ENCODE measurements at places on chromosomes 7 and 10.

GRCh38 chr7:54802841-54803240, 43.8 kb upstream of the SEC61G start:
- no peak for DNase-seq

GRCh38 chr10:50461834-50462233, 161.9 kb downstream of the SGMS1 start:
- DNase-seq, result no peak

DNA sequence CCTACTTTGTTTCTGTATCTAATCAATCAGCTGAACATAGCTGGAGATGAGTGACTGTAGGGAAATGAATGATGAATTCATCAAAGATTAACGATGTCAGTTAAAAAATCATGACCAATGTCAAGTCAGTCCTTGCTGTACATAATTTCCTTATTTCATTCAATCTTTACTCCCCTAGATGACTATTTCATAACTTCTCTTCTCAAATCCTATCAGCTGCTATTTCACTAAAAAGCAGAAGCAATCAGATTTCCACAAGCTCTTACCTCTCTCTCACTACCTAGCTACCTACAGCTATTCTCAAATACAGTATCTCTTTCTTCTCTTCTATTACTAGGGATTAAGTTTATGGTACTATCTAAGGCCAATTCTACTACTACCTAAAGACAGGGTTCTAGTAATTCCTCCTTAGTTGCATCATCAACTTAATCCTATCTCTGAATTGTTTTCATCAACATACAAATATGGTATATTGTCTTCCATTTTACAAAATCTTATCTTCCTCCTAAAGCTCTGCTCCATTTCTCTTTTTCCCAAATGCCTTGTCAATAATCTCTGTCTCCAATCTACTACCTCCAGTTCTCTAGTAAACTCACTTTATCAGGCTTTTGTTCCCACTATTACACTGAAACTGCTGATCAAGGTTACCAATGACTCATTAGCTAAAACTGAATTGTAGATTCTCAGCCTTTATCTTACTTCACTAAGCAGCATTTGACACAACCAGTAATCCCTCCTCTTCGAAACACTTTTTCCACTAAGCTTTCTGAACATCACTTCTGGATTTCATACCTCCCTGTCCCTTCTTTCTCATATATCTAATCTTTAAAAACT, 28.4 kb downstream of the JMJD1C start:
- no peak for DNase-seq

DNA sequence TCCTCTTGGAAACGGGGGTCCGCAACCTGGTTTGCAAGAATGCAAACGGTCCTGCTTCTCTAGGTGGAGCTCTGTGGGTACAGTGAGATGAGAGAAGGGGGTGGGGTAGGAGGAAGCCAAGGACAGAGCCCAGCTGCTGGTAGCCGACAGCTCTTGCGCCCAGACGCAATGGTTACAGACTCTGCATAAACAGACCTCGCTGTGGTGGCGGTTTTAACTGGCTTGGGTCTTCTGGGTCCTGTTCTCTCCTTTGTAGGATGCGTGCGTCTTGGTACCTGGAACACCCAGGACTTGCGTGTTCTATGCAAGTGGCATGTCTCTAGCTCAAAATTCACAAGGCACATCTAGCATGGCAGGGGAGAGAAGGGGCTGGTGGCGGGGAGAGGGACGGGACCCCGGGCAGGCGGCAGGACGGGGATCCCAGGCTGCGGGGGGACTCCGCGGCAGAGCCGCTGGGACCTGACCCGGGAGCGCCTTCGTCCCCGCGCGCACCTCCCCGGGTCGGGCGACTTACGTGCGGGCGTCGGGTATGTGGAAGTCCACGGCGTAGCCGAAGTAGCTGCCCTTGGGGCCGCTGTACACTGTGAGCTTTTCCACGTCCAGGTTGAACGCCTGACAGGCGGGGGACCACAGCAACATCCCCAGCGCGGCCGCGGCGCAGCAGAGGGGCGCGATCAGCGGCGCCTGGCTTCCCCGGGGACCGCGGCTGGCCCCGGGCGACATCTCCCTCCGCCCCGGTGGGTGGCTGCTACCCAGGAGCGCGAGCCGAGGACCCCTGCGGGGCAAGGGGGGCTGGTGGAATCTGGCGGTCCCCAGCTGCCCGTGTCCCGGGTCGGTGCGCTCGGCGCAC, 448 bp downstream of the ITGA8 start:
- peak; percentile 35 for DNase-seq

DNA sequence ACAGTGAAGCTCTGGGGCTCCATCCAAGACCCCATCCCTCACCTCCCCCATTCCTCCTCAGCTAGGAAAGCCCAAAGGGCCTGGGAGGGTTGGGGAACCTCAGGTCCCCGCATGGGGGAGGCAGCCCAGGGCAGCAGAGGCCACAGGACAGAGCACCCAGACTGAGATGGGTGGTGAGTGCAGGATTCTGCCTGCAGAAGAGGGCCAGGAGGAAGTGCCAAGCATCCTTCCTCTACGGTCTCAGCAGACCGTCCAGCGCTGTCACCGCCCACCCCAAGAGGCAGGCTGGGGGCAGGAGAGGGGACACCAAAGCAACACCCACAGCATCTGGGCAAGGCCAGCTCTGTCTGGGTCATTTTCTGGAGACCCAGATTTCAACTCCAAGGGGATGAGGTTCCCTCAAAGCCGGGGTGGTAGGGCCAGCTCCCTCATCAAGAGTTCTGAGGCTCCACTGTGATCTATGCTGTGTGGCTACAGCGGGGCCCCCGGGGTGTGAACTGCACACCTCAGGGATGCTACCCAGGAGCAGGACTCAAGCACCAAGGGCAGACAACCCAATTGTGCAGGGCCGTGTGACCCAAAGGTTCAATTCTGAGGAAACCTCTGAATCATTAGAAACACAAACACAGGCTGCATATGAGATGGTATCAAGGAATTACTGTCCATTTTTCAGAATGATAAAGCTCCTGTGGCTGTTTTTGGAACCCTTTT, 46.8 kb downstream of the CAMK2B start:
- DNase-seq, result no peak

- no peak for DNase-seq
Measured at GRCh38 chr10:22455068-22455857, 110.0 kb downstream of the SPAG6 start.

- DNase-seq, result no peak
Measured at GRCh38 chr10:71395621-71396020, 1.1 kb upstream of the CDH23 start.

GRCh38 chr7:156836443-156836842, 56.5 kb downstream of the LMBR1 start:
- no peak for DNase-seq

GRCh38 chr7:79454361-79454960, 994 bp upstream of the MAGI2 start:
- DNase-seq, result peak; percentile 57

GRCh38 chr10:93096901-93097300, 23.2 kb downstream of the CYP26A1 start:
- no peak for DNase-seq

- no peak for DNase-seq
Measured at GRCh38 chr10:132146941-132147915, 39.5 kb upstream of the DPYSL4 start.

GRCh38 chr7:45241339-45242109, 83.9 kb downstream of the RAMP3 start:
- no peak for DNase-seq

GRCh38 chr10:132783940-132784865, 1.7 kb downstream of the NKX6-2 start:
- no peak for DNase-seq

DNA sequence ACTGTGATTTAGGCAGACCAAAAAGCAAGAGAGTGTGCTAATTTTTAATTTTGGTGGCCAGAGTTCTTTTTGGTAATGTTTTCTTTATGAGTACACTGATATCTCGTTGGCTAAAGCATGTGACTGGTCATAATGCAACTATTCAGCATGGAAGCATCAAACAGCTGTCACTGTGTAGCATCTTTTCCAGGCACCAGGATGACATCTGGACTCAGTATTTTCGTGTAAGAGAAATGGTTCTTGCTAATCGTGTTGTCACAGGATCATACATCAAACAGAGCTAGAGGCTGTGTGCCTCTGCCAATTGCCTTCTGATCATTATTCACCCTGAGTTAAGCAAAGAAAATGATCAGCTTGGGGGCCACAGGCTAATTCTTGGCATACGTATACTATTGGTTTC, 118.9 kb downstream of the SND1 start:
- DNase-seq, result no peak

DNA sequence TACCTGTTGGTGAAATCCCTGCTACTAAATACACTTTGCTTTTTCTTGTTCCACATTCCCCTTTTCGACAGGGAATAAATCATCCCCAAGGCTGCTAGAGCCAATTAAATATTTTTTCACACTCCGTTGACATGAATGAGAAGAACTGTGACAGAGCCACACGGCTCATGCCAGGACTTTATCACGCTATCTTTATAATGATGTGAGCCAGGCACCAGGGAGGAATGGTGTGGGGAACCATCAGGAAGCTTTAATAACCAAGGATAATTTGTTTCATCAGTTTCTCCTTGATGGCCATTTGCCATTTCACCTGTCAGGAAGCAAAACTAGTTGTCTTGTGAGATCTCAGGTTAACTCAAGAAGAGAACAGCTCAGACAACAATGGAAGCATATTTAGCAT, 193.0 kb upstream of the C7orf33 start:
- no peak for DNase-seq

GRCh38 chr7:39898867-39899266, 51.2 kb upstream of the CDK13 start:
- no peak for DNase-seq

DNA sequence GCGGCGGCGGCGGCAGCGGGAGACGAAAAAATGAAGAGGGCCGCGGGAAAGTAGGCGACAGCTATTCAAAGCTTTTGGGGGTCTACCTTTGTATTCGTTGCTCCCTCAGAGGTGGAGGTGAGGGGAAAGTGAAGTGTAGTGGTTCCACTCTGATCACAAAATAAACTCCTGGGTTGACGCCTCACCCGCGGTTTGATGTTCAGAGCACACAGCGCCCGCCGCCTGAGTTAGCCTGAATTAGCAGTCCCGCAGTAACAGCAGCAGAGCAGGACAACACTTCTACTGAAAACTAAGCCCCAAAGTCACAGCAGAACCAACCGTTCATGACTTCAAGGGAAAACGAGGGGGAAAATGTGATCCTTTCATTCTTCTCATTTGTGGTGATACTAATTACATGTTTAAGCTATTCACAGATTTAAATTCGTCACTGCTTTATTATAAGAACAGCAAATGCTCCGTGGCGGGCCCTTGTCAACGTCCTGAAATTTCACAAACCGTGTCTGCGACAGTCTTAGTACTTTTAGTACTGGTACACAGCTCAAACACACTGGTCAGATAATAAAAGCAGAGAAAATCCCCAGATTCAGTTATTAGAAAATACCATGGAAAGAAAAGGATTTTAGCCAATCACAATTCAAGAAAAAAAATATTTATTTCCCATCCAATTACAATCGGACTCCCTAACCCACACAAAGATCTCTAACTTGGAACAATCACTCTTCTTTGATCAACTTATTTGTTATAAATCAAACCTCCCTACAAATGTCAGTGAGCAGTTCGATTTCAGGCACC, 563 bp upstream of the JMJD1C start:
- peak; percentile 11 for DNase-seq

DNA sequence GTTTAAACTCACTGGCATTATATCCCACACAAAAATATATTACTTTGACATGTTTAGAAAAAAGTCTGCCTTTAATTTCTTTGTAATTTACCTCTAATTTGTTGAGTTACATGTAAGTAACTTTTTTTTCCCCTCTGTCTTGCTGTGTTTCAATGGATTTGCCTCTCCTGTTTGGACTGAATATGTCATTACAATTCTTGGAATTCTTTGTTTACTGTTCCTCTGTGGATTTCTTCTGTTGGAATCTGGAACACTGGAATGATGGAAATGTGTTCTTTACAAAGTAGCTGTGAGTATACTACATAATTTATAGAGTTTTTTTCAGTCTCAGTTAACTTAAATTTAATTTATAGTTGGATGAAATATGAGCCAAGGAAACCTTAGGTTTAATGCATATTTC, 30.4 kb downstream of the SEPTIN7 start:
- no peak for DNase-seq

DNA sequence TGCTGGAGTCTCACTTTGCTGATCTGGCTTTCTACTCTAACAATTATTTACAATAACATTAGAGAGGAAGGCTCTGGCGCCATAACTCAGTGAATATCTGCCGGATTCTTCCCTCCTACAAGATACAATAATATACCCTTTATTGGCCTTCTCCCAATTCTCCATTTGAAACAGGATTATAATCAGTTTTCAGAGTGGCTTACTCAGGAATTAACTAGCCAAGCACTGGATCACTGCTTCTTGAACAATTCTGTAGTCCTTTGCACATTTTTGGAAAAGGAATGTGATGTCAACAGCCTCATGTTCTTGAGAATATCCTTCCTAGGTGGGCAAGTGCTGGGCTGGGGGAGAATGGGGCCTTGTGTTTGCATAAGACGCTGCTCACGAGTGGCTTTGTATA, 125.9 kb downstream of the HIPK2 start:
- no peak for DNase-seq
